ENCODE measurements at places on chromosomes 12 and 14. TPM values are rescaled to one million over a fixed set of nuclear protein-coding genes. Genes with fewer than 3 reads are reported as not detected.

GRCh38 chr12:20863056-20863455 is 52.6 kb downstream of the SLCO1B3 start:
- no peak for DNase-seq
- no peaks in the 10 kb centered on the region for H3K27me3 ChIP-seq
- H3K4me3 ChIP-seq, result no peak overlapping the region

DNA sequence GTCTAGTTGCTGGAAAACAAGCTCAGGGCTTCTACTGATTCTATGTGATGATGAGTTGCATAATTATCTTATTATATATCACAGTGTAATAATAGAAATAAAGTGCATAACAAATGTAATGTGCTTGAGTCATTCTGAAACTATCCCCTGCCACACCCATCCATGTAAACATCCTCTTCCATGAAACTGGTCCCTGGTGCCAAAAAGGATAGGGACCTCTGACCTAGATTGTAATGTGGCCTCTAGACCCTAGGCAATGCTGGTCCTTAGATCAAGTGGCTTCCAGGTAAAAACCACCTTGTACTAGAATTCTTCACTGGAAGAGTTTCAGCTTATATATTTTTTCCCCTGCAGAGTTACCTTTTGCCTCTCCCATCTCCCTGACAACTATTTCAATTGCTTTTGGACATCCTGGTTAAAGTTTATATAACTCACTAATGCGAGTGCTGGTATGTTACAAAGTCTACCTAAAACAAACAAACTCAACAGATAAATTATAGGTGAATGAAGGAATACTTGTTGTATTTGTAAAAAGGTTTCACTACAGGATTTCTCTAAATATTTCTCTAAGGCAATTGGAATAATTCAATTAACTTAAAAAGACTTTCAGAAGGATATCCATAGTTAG is 462.5 kb downstream of the NAV3 start:
- no peak overlapping the region for H3K27ac ChIP-seq
- no peaks in the 10 kb centered on the region for H3K36me3 ChIP-seq
- no peaks in the 10 kb centered on the region for H3K4me1 ChIP-seq
- no peak for DNase-seq

The PARP11 gene
- 3.0 TPM for total RNA-seq

The KRT73 gene
- not detected for total RNA-seq

- H3K4me3 ChIP-seq, result no peak overlapping the region
- no peak overlapping the region for H3K27ac ChIP-seq
- no peaks in the 10 kb centered on the region for H3K27me3 ChIP-seq
- H3K36me3 ChIP-seq, result no peaks in the 10 kb centered on the region
- DNase-seq, result peak; percentile 20
Measured at GRCh38 chr14:64812412-64812811, 67.3 kb downstream of the SPTB start.

- H3K27ac ChIP-seq, result no peak overlapping the region
- H3K4me3 ChIP-seq, result no peak overlapping the region
- no peak for DNase-seq
- H3K4me1 ChIP-seq, result no peaks in the 10 kb centered on the region
- H3K36me3 ChIP-seq, result peaks cover 15% of the 10 kb centered on the region
Measured at GRCh38 chr12:121916719-121917118, 1.7 kb upstream of the CFAP251 start.

Data from cardiac muscle cell (in vitro differentiated cells and primary cell).